ENCODE measurements at places on chromosomes 13 and 19.

DNA sequence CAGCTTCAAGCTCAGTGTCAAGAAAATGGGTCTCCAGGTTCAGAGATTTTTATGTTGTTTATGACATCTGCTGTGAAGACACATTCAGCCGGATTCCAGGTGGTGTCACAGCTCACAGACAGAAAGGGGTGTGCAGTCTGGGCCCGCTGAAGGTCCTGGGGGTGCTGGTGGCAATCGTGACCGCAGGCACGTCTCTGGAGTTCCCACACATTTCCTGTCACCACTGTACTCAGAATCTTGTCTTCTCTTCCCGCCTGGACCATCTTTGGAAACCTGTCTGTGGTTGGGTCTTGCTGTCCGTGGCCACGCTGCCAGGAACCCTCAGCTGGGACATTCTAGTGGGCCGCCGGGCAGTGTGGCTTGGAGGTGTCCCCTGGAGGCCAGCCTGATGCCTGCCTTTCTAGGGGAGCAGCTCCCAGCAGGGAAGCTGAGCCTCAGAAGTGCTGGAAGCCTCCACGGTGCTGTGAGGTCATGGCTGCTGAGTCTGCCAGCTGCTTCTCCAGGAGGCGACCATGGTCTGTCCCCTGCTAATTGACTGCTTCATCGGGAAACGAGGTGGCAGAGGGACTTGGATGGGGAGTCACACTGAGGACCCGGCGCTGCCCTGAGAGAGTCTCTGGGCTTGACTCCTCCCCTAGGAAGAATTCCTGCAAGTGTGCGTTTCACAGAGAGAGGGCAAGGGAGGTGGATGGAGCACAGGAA, 3.7 kb downstream of the TEX29 start:
- DNase-seq = no peak

DNA sequence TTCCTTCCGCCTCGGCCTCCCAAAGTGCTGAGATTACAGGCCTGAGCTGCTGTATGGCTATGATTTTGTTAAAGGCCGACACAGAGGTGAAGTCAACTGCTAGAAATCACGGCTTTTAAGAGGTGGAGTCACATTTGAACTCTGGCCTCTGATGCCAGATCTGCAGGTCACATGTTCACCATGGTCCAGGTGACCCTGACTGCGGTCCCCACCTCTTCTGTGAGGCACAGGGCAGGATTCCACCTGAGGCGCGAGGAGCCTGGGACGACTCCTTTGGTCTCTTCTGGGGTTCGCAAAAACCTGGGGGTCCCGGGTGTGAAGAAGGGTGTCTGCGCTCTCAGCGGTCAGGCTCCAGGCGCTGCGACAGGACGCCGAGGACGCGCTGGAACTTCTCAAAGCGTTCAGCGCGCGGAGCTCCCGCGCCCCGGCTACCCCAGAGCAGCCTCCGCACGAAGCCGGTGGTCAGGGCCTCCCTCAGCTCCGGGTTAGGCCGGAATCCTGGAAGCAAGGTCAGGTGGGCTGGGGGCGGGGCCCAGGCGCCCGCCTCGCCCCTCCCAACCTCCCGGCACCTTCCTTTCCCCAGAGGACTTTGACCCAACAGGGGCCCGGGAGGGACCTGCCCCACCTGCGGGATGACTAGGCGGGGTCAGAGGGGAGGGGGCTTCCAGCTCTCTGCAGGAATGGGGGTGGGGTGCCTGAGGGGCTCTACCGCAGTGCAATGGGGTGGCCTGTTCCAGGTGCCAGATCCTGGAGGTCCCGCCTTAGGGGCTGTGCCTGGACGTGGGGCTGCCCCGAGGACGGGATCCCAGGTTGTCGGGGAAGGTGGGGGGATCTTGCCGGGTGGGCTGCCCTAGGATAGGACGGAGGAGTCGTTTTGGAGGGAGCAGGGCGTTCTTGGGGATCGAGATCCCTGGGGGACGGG, 13.0 kb downstream of the TRIP10 start:
- no peak for DNase-seq

DNA sequence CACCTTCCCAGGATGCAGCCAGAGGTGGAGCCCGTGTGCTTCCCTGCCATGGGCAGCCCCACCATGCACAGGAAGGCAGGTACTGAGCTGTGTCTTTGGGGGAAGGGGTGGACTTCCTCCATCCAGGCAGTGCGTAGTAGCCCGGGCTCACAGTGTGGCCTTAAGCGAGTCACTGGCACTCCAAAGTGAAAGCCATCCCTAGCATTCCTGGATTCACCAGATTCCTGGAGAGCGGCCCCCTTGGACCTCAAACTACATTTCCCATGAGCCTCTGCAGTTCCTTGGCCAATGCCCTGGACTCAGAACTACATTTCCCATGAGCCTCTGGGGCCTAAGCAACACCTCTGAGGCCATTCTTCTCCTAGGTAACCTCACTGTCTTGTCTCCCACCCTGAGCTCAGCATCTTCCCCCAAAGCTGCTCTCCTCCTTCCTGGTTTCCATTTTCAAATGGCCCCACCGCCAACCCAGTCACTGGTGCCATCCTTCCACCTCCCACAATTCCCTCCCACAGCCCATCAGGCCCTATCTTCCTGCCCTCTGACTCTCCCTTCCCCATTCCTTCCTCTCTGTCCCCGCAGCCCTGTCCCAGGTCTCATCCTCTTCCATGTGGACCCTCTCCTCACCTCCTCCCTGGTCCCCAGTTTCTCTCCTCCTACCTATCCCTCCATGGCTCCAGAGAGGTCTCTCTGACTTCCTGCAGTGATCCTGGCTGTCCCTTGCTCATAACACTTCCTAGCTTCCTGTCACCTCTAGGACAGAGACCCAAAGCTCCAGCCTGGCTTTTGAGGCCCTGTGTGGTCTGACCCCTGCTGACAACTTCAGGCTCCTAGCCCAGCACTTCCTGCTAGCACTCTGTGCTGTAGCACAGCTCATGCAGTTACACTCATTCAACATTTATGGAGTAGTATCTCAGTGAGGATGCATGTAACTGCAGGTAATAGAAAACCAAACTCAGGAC, at the start of gene C19orf81:
TSS of gene C19orf81 (plus strand) at position 13 of the 959 bp plus-strand sequence. CDS start at position 13, 0 bp downstream.
- no peak for DNase-seq

DNA sequence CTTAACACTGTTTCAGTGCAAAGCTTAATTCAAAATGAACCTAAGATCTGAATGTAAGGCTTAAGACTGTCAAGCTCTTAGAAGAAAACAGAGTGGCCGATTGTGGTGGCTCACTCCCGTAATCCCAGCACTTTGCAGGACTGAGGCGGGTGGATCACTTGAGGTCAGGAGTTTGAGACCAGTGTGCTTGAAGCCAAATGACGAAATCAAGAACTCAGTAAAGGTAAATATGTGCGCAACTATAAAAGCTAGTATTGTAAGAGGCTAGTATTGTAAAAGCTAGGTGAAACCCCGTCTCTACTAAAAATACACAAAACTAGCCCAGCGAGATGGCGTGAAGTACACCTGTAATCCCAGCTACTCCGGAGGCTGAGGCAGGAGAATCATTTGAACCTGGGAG, 12.7 kb downstream of the ATP4B start:
- DNase-seq = no peak

GRCh38 chr19:17931532-17932191, 1.2 kb upstream of the CCDC124 start:
- DNase-seq = no peak

GRCh38 chr19:36398571-36398970, 19.6 kb upstream of the ZFP14 start:
- no peak for DNase-seq

GRCh38 chr19:15296841-15297415, 35.4 kb downstream of the BRD4 start:
- no peak for DNase-seq

All from stimulated activated CD8-positive, alpha-beta memory T cell treated with anti-CD3 and anti-CD28 coated beads, Interleukin-15, amount 100 ng/mL, for 4 hours (primary cell).